ENCODE measurements at places on chromosomes 3 and 15.

DNA sequence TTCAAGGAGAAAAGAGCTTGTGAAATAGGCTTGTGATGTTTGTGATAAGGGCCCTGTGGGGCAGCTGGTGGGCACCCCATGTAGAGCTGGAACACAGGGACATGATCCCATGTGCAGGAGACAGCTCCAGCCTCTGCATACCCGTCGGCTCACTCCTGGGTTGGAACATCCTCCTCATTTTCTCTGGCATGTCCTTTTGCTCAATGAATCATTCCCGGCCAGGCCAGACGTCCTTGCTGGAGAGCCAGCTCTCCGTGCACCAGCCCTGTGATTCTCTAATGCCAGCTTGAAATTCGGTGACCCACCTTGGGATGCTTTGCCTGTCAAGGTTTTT lies 77.3 kb downstream of the SMAD3 start:
- peak; percentile 62 for DNase-seq

DNA sequence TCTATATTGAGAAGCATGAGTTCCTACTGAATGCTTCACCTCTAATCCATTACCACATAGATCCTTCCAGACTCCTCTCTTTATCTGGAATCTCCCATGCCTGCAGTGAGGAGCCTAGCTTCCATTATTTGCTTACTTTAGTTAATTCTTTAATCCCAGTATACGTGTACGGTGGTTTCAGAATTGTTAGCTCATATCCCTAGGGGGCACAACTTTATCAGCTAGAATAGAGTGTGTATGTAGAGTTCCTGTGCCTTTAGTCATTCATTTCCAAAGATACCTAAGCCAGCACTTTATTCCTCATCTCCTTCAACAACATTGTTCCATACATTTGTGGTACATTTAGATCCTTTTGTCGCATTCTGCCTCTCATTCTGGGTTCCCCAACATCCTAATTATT lies 226.0 kb downstream of the TJP1 start:
- DNase-seq: peak; percentile 33

GRCh38 chr3:132730891-132731580 lies 8.8 kb upstream of the NPHP3 start:
- DNase-seq: peak; percentile 64

- no peak for DNase-seq
Observed at GRCh38 chr3:188010478-188010877, 143.5 kb upstream of the LPP start.

DNA sequence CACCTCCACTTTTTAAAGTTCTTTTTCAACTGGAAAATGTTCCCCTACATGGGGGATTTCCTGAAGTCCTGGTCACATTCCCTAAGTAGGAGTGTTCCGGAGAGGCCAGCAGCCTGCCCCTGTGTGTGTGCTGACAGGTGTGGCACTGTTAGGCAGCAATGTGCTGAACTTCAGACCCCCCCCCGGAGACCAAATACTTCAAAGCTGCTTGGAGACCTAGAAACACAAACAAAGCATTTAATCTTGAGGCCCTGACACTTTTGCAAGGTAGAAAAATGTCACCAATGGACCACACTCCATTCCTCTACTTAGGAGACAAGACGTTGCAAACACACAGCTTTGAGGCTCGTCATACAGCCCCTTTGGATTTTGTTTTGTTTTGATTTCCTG lies 259.6 kb upstream of the CTNNB1 start:
- DNase-seq: no peak

DNA sequence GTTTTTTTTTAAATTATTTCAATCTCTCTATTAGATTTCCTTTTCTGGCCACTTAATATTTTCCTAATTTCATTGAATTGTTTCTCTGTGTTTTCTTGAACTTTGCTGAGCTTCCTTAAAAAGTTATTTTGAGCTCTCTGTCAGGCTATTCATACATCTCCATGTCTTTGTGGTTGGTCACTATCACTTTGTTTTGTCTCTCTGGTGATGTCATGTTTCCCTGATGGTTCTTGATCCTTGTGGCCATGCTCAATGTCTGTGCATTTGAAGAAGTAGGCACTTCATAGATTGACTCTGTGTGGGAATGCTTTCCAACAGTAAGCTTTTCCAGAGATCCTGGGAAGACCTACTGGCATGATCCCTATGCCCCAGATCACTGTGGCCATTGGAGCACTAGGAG lies 18.6 kb downstream of the CD200R1 start:
- no peak for DNase-seq

DNA sequence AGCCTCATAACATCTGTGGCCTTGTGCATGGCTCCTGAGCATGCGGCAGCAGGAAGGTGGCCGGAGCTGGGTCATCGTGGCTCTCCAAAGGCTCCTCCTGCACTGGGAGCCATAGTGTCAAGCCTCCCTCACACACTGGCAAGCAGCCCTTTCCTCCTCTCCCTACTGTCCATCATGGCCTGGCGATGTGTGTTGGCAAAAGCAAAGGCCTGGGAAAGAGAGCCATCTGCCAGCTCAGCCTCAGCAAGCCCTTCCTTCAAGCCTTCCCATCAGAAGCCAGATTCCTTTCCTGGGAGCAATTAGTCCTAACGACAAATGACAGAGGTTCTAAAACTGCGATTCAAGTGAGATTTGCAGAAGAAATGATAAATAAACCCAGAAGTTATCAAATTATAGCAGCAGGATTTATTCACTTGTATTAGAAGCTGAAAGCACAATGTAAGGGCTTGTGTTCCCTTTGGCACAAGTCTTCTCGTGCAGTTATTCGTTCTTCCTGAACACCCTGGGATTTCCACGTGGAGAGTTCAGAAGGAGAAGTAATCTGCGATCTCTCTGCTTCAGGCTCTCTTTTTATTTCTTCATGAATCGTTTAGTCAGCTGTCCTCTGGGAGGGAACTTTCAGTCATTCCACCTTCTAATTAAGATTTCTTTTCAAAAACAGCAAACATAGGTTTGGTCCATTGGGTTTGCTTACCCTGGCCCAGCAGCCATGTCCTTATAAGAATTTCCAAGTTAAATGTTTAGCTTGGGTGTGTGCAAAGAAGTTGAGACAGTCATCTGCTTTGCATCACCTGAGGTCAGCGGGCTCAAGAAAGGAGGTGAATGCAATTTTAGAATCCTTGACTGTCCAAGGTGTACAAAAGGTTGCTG lies 110.3 kb upstream of the TMC3 start:
- DNase-seq: no peak

- no peak for DNase-seq
Observed at GRCh38 chr3:45312836-45313493, 75.4 kb upstream of the LARS2 start.

GRCh38 chr3:126546013-126546412 lies 12.7 kb downstream of the C3orf22 start:
- no peak for DNase-seq

DNA sequence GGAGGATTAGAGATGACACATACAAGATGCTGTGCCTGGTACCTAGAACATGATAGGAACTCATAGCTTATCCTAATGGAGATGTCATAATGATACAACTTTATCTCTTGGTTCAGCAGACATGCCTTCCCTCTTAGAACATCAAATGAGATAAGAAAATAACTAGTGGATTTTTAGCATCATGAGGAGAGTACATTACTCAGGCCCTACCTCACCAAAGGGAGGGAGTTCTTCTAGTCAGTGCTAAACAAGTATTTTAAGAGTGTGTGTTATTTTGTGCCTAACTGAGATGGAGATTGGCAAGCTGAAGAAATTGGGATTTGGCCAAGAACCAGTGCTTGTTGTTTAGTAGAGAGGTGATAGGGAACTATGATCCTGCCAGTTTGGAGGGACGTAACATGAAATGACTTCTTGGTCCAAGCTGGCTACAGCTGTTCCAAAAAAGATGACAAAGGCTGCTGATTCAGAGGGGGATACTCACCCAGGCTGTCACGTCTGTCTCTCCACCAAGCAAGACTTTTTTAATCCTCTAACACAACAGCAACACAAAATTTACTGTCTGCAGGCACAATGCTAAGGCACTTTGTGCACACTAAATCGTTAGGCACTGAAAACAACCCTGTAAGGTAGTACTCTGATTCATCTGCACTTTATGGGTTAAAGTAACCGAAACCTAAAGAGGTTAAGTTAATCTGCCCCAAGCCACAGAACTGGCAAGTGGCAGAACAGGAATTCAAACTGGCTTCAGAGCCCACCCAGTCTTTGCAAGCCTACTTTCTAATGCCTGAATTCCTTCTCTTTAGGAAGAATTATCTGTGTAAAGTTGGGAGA lies 126.5 kb downstream of the CMSS1 start:
- no peak for DNase-seq

DNA sequence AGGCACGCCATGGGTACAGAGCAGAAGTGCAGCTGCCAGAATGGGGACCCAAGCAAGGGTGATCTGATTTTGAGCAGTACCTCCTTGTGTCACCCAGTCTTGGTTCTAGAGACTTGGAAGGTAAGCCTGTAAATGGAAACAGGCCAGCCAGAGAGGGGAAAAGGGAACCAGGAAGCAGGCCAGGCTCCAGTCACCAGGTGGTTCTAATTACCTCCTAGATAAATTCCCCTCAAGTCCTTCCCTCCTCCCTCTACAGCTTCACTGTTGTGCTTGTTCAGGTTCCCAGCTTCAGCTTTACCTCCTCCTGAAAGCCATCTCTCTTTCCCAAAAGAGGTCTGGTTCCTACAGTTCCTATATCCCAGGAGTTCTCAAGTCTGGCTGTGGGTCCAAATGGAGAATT lies 58.8 kb upstream of the SLC7A14 start:
- DNase-seq: no peak

- DNase-seq: no peak
Observed at GRCh38 chr3:54932606-54933005, 4.7 kb upstream of the LRTM1 start.

GRCh38 chr3:147886879-147887278 lies 477.7 kb downstream of the ZIC1 start:
- no peak for DNase-seq

- DNase-seq: no peak
Observed at GRCh38 chr3:136387031-136387430, 136.9 kb downstream of the PCCB start.

Measured in epithelial cell of esophagus (primary cell).